ENCODE measurements at places on chromosomes 7 and 10. TPM values are rescaled to one million over a fixed set of nuclear protein-coding genes. Genes with fewer than 3 reads are reported as not detected.

DNA sequence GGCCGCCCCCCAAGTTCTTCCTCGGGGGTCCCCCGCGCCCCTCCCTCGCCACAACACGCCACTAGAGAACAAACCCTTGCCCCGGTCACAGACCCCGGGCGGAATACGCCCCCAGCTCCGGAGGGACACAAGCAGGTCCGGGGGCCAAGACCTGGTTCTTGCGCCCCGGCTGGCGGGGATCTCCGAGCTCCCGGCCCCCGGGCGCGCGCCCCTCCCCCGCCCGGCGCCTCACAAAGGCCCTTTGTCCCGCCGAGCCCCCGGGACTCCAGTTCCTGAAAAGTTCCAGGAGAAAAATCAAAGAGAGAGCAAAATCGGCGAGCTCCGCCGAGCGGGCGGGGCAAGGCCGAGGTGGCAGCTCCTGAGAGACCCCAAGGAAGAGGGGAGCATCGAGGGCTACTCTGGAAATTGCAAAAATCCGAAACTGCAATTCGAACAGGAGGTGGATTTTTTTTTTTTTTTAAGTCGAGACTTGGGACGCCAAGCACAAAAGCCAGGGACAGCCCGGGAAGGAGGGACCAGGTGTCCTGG, 4.0 kb downstream of the TNRC18 start:
- H3K4me3 ChIP-seq: peak overlapping the region; percentile 93
- peak overlapping the region; percentile 94 for H3K27ac ChIP-seq
- no peaks in the 10 kb centered on the region for H3K27me3 ChIP-seq

- no peaks in the 10 kb centered on the region for H3K36me3 ChIP-seq
- H3K4me1 ChIP-seq: no peaks in the 10 kb centered on the region
- no peaks in the 10 kb centered on the region for H3K27me3 ChIP-seq
- DNase-seq: no peak
- H3K27ac ChIP-seq: no peak overlapping the region
These were observed 251.8 kb downstream of the BMPER start for GRCh38 chr7:34157137-34157536.

DNA sequence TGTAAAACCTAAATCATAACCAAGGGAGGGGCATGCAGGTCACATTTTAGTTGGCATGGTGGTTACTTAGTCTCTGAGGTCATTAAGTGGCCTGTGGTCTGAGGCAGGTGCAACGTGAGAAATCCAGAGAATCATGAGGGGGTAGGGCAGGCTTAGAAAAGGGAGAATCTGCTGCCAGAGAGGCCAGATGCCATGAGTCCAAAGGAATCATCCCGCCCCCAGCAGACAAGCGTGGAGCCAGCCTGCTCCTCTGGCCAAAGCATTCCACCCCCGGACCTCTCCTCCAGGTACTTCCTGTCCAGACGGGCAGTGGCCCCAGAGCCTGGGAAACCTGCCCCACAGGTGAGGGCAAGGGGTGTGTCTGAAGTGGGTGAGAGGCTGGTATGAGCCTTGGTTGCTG, 196.4 kb upstream of the ZNF32 start:
- no peak overlapping the region for H3K4me3 ChIP-seq
- DNase-seq: no peak
- H3K27me3 ChIP-seq: no peaks in the 10 kb centered on the region
- no peaks in the 10 kb centered on the region for H3K36me3 ChIP-seq

DNA sequence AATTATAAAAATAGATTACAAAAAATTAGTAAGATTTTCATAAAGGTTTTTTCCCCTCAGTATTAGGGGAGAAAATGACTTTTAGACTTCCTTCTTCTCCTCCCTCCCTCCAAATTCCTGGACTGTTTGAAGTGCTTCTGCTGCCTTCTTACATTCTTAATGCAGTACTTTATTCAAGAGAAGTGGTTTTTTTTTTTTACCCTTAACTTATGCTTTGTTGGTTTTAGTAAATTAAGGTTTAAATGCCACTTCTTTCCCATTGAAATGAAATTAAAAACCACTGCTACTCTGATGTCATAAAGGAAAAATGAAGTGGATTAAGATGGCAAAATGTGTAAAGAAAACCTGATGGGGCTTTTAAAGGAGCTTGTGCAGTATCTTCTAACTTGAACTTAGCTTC, 140.7 kb downstream of the VTI1A start:
- no peaks in the 10 kb centered on the region for H3K36me3 ChIP-seq
- H3K27ac ChIP-seq: no peak overlapping the region
- no peak for DNase-seq
- H3K4me1 ChIP-seq: peaks cover 20% of the 10 kb centered on the region

DNA sequence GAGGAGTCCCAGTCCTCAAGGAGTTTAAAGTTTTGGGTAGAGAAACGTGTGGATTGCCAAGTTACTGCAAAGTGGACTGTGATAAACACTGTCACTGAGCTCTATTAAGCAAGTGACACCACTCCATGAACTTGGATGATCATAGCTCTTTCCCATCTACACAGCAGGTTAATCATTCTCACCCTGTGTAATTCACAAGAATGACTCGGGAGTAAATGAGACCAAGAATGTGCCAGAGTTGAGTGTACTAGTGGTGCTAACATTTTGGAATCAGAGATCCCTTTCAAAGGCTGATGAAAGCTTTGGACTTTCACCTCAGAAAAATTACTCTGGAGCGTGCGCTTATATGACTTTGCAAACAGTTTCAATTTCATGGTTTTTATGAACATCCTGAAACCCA, 80.8 kb downstream of the RBM20 start:
- no peak overlapping the region for H3K27ac ChIP-seq
- H3K4me3 ChIP-seq: no peak overlapping the region
- no peak for DNase-seq
- no peaks in the 10 kb centered on the region for H3K36me3 ChIP-seq

GRCh38 chr10:70765794-70766594, 19.2 kb downstream of the TBATA start:
- peak; percentile 8 for DNase-seq
- H3K4me1 ChIP-seq: no peaks in the 10 kb centered on the region
- H3K27me3 ChIP-seq: no peaks in the 10 kb centered on the region

DNA sequence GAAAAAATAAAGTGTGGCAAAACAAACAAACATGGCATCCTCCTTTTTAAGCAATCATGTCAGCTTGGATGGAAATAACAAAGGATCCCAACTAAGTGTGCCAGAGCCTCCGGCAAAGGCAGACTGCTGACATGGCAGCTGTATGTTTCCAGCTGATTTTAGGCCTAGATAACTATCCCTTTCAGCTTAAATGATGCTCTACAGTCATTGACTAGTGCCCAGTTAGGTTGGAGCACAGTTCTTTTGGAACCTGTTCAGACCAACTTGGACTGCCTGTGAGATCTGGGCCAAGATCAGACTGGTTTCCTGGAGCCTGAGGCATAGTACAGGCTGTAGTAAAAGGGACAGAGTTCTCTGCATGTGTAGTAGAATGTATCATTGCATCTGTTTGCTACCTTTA, 128.7 kb downstream of the DYNC1I1 start:
- DNase-seq: no peak
- H3K4me3 ChIP-seq: no peak overlapping the region
- no peaks in the 10 kb centered on the region for H3K27me3 ChIP-seq
- H3K36me3 ChIP-seq: no peaks in the 10 kb centered on the region
- no peaks in the 10 kb centered on the region for H3K4me1 ChIP-seq
- no peak overlapping the region for H3K27ac ChIP-seq

DNA sequence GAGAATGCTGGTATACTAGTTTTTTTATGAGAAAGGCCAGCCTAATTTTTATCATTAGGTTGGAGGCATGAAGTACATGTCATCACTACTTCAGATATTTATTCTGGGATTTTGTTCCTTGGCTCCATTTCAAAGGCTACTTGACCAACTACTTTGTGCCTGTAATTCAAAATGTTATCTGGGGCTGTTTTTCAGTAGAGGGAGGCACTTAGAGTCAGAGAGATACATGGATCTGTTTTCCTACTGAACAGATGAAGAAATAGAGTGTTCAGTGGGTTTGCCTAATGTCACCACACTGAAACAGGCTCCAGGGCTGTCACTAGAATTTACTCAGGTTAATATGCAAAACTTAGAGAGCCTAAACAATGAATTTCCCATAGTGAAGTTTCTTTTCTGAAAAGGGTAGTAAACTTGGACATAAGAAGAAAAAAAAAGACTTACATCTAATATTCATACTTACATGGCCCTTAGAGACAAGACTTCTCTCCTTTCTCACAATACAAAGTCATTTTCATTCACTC, 127.3 kb upstream of the ITGB1 start:
- no peak overlapping the region for H3K27ac ChIP-seq
- H3K4me1 ChIP-seq: no peaks in the 10 kb centered on the region
- H3K4me3 ChIP-seq: no peak overlapping the region
- no peak for DNase-seq

DNA sequence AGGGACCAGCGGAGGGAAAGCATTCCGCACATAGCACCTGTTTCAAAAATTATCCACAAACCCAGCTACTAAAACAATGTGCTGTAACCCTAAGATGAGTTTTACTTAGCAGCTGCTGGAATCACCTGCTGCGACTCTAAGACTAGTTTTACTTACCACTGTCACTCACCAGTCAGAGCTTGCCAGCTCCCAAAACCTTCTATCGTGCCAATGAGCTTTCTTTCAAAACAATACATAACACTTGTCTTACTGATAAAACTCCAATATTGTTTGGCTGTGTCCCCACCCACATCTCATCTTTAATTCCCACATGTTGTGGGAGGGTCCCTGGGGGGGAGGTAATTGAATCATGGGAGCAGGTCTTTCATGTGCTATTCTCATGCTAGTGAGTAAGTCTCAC, 18.4 kb downstream of the ST8SIA6 start:
- DNase-seq: no peak
- no peaks in the 10 kb centered on the region for H3K36me3 ChIP-seq
- peaks cover 17% of the 10 kb centered on the region for H3K27me3 ChIP-seq
- H3K4me1 ChIP-seq: no peaks in the 10 kb centered on the region
- no peak overlapping the region for H3K27ac ChIP-seq
- no peak overlapping the region for H3K4me3 ChIP-seq

- H3K4me1 ChIP-seq: peaks cover 7% of the 10 kb centered on the region
- no peaks in the 10 kb centered on the region for H3K36me3 ChIP-seq
- DNase-seq: no peak
- H3K27ac ChIP-seq: no peak overlapping the region
These were observed 18.5 kb downstream of the HYAL4 start for GRCh38 chr7:123863461-123863860.

DNA sequence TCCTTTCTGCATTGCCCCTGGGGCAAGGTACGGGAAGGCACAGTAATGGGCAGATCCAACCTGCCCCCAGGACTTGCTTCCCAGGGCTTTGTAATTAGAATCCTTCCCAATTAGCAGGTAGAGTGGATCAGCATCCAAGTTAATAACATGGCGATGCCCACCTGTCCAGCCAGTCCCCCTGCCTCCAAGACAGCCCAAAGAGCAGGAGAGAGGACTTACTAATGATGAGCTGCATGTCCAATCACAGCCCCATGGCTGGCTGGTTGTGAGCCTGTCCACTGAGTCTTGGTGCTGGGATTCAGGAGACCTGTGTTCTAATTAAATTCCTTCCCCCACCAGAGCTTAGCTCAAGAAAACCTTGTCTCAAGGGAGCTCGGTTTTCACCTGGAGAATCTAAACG, 49.0 kb downstream of the RPS24 start:
- H3K4me1 ChIP-seq: no peaks in the 10 kb centered on the region
- no peak overlapping the region for H3K27ac ChIP-seq
- H3K36me3 ChIP-seq: no peaks in the 10 kb centered on the region
- H3K27me3 ChIP-seq: no peaks in the 10 kb centered on the region
- DNase-seq: no peak

- DNase-seq: no peak
- peak overlapping the region; percentile 44 for H3K27ac ChIP-seq
- no peak overlapping the region for H3K4me3 ChIP-seq
- H3K36me3 ChIP-seq: peaks cover 3% of the 10 kb centered on the region
- H3K4me1 ChIP-seq: peaks cover 71% of the 10 kb centered on the region
These were observed 4.5 kb downstream of the STAM start for GRCh38 chr10:17648243-17649035.

- H3K27me3 ChIP-seq: no peaks in the 10 kb centered on the region
- no peak overlapping the region for H3K4me3 ChIP-seq
- H3K36me3 ChIP-seq: no peaks in the 10 kb centered on the region
- no peaks in the 10 kb centered on the region for H3K4me1 ChIP-seq
- no peak for DNase-seq
- no peak overlapping the region for H3K27ac ChIP-seq
These were observed 35.5 kb upstream of the HYAL4 start for GRCh38 chr7:123809471-123809870.

GRCh38 chr7:135260930-135261721, 27.5 kb downstream of the STRA8 start:
- no peak overlapping the region for H3K4me3 ChIP-seq
- H3K4me1 ChIP-seq: no peaks in the 10 kb centered on the region
- peak overlapping the region; percentile 31 for H3K27ac ChIP-seq
- H3K27me3 ChIP-seq: no peaks in the 10 kb centered on the region
- DNase-seq: peak; percentile 44

GRCh38 chr10:123578721-123579120, 87.4 kb upstream of the GPR26 start:
- H3K4me3 ChIP-seq: no peak overlapping the region
- no peak overlapping the region for H3K27ac ChIP-seq
- no peaks in the 10 kb centered on the region for H3K36me3 ChIP-seq
- peaks cover 17% of the 10 kb centered on the region for H3K27me3 ChIP-seq
- DNase-seq: no peak

GRCh38 chr7:150631866-150632864, at the start of gene GIMAP6:
Gene GIMAP6, minus strand, starts transcription at chr7:150632385. Its CDS starts 2,243 bp downstream, at chr7:150630142.
- H3K4me3 ChIP-seq: peak within 1 kb of the TSS; percentile 44
- H3K36me3 ChIP-seq: no peaks in the 10 kb centered on the region
- no peaks in the 10 kb centered on the region for H3K27me3 ChIP-seq
- peak; percentile 31 for DNase-seq
- peak within 1 kb of the TSS; percentile 71 for H3K27ac ChIP-seq

DNA sequence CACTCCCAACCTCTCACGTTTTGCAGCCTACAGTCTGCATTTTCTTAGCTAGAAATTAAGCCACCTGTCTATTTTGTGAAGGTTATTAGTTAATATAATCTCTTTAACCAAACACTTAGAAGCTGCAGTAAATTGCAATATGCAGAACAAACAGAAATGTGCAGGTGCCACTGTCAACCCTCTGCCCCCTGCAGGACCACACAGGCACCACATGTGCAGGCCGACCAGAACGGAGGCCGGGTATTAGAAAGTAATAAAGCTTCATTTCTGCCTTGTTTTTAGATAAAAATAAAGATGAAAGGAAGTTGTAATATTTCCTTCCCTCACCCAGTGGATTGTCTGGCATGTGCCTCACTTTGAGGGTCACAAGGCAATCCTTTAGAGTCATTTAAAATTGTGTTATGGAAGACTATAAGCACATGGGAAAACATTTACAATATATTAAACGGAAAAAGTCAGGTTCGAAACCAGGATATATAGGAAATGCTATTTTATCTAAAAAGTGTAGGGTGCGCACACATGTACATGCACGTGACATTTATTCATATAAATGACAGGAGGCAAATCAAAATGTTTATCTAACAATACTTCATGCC, 158.2 kb downstream of the ARHGAP12 start:
- DNase-seq: peak; percentile 61
- H3K36me3 ChIP-seq: no peaks in the 10 kb centered on the region
- H3K4me1 ChIP-seq: peaks cover 14% of the 10 kb centered on the region
- H3K27me3 ChIP-seq: no peaks in the 10 kb centered on the region

- H3K4me1 ChIP-seq: no peaks in the 10 kb centered on the region
- no peak overlapping the region for H3K4me3 ChIP-seq
- no peaks in the 10 kb centered on the region for H3K36me3 ChIP-seq
- no peak for DNase-seq
- H3K27ac ChIP-seq: no peak overlapping the region
These were observed 170.9 kb downstream of the RAMP3 start for GRCh38 chr7:45328403-45328981.

ASIC3 gene
- 3.7 TPM for polyA plus RNA-seq

GRM3 gene
- not detected for polyA plus RNA-seq

GBX1 gene
- polyA plus RNA-seq: not detected

LIMK1 gene
- 7.2 TPM for polyA plus RNA-seq

ITIH5 gene
- 6.4 TPM for polyA plus RNA-seq

CTAGE15 gene
- polyA plus RNA-seq: not detected

PTPN20 gene
- 1.4 TPM for polyA plus RNA-seq

CFAP43 gene
- polyA plus RNA-seq: not detected
